ENCODE measurements at places on chromosomes 1 and 21. TPM values are rescaled to one million over a fixed set of nuclear protein-coding genes. Genes with fewer than 3 reads are reported as not detected.

The SMIM34 gene
- not detected for total RNA-seq

The ARTN gene
- total RNA-seq, result 0.75 TPM

The FAM3B gene
- total RNA-seq, result not detected

DNA sequence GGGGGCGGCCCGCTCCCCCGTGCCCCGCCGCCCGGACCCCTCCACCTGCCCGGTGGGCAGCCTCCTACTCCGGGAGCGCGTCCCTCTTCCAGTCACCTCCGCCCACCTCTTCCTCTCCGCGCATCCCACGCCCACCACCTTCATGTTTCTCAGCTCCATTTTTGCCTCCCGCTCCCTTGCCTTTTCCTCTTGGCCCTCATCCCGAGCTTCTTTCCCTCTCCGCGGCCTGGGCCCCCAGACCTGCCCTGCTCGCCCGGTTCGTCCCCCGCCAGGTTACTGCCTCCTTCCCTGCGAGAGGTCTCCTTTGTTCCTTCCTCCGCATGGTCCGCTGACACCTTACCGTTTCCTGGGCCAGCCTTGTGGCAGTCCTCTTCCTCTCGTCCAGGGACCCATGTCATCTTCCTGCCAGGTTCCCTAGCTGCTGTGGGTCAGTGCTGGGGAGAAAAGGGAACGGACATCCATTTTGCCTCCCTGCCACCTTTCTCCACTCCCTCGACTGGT is 563 bp downstream of the QSOX1 start:
- H3K27ac ChIP-seq, result peak overlapping the region; percentile 97
- DNase-seq, result peak; percentile 56
- H3K4me1 ChIP-seq, result no peaks in the 10 kb centered on the region
- H3K36me3 ChIP-seq, result no peaks in the 10 kb centered on the region
- peak overlapping the region; percentile 78 for H3K4me3 ChIP-seq

DNA sequence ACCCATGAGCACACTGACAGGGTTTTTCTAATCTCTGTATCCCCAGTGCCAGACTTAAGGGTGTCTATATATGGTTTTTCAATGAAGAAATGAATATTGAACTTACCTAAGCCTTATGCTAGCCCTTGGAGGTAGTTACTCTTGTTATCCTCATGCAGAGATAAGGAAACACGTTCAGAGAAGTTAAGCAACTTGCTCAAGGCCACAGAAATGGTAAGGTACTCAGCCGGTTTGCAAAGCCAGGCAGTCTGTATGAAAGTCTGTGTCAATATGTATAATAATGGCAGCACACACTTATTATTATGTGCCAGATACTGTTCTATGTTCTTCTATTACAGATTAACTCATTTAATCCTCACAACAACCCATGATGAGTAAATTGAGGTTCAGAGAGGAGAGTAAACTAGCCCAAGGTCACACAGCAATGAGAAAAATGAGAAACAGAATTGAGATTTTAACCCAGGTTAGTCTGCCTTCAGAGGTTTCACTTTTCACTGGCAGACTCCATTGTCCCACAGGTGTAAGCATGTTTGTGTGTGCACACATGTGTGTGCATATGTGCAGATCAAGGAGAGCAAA is 54.6 kb upstream of the CSF3R start:
- no peaks in the 10 kb centered on the region for H3K36me3 ChIP-seq
- no peak for DNase-seq
- no peak overlapping the region for H3K4me3 ChIP-seq
- H3K4me1 ChIP-seq, result no peaks in the 10 kb centered on the region
- H3K27me3 ChIP-seq, result no peaks in the 10 kb centered on the region

- no peak overlapping the region for H3K27ac ChIP-seq
- H3K4me1 ChIP-seq, result peaks cover 41% of the 10 kb centered on the region
- H3K27me3 ChIP-seq, result no peaks in the 10 kb centered on the region
These were observed 3.1 kb downstream of the PRXL2B start for GRCh38 chr1:2589431-2590232.

GRCh38 chr21:35850542-35851103 is 209.7 kb downstream of the SETD4 start:
- H3K27ac ChIP-seq, result peak overlapping the region; percentile 69
- DNase-seq, result no peak
- H3K4me3 ChIP-seq, result no peak overlapping the region
- H3K27me3 ChIP-seq, result no peaks in the 10 kb centered on the region
- H3K36me3 ChIP-seq, result no peaks in the 10 kb centered on the region
- peaks cover 29% of the 10 kb centered on the region for H3K4me1 ChIP-seq

GRCh38 chr1:3219791-3220467 is 150.9 kb downstream of the PRDM16 start:
- no peak for DNase-seq
- no peaks in the 10 kb centered on the region for H3K36me3 ChIP-seq
- no peak overlapping the region for H3K27ac ChIP-seq

- peaks cover 18% of the 10 kb centered on the region for H3K4me1 ChIP-seq
- H3K36me3 ChIP-seq, result no peaks in the 10 kb centered on the region
- H3K27ac ChIP-seq, result no peak overlapping the region
- DNase-seq, result no peak
- no peaks in the 10 kb centered on the region for H3K27me3 ChIP-seq
These were observed 30.6 kb downstream of the ZC3H11B start for GRCh38 chr1:219582296-219582695.

- H3K4me3 ChIP-seq, result no peak overlapping the region
- H3K27me3 ChIP-seq, result no peaks in the 10 kb centered on the region
- H3K36me3 ChIP-seq, result no peaks in the 10 kb centered on the region
- H3K27ac ChIP-seq, result no peak overlapping the region
- H3K4me1 ChIP-seq, result no peaks in the 10 kb centered on the region
These were observed 316.9 kb upstream of the ADGRL4 start for GRCh38 chr1:79323239-79324025.

DNA sequence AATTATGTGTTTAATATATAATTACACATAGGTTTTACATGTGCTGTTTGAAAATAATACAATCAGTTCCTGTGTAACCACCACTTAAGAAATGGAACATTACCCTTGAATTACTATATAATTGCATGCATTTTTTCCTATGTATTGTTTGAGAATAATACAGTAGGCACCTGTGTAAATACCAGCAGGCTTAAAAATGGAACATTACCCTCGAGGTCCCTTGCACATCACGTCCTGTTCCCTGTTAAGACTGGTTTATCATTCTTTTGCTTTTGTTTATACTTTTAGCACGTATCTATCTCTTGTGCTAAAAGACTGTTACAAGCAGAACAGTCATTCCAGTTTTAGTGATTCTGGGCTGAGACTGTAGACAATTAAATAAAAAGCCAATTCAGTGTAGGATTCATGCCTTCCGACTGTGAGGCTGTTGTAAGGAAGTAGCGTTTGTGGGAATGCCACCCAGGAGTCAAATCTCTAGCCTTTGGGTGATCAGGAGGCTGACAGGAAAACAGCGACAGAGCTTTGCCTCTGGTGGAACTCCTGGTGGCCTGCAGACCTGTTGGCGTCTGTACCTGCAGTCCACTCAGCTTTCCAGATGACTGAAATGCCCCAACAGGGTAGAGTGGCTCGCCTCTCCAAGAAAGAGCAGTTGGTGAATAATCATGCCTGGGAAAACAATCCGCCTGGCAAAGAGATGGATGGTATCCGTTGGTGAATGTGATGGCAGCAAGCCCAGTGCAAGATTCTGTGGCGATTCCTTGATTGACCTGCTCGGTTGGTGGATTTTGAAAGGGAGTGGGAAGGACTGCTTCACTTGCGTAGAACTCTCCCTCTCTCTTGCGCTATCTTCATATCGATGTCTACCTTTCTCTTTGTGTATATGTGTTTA is 58.0 kb downstream of the DISC1 start:
- no peak overlapping the region for H3K4me3 ChIP-seq
- no peaks in the 10 kb centered on the region for H3K4me1 ChIP-seq
- no peaks in the 10 kb centered on the region for H3K36me3 ChIP-seq
- no peak overlapping the region for H3K27ac ChIP-seq
- H3K27me3 ChIP-seq, result no peaks in the 10 kb centered on the region

- no peaks in the 10 kb centered on the region for H3K4me1 ChIP-seq
- no peak for DNase-seq
- H3K4me3 ChIP-seq, result peak overlapping the region; percentile 66
- H3K36me3 ChIP-seq, result no peaks in the 10 kb centered on the region
- no peaks in the 10 kb centered on the region for H3K27me3 ChIP-seq
These were observed 165.0 kb downstream of the TRIM33 start for GRCh38 chr1:114345930-114346479.

DNA sequence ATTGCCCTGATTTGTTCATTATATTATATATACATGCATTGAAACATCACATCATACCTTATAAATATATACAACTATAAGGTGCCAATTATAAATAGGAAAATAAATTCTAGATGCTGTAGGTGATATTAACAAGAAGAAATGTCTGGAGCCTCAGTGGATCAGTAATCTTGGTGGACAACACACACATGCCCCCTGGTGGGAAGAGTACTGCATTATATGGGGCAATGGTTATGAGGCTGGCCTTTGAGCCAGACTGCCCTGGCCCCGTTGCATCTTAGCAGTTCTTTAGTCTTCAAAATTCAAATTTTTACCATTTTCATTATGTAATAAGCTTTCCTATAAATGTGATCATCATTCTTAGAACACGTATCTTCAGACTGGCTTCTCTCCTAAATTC is 335.0 kb upstream of the GREM2 start:
- no peak overlapping the region for H3K27ac ChIP-seq
- H3K36me3 ChIP-seq, result no peaks in the 10 kb centered on the region
- no peaks in the 10 kb centered on the region for H3K4me1 ChIP-seq
- no peaks in the 10 kb centered on the region for H3K27me3 ChIP-seq

DNA sequence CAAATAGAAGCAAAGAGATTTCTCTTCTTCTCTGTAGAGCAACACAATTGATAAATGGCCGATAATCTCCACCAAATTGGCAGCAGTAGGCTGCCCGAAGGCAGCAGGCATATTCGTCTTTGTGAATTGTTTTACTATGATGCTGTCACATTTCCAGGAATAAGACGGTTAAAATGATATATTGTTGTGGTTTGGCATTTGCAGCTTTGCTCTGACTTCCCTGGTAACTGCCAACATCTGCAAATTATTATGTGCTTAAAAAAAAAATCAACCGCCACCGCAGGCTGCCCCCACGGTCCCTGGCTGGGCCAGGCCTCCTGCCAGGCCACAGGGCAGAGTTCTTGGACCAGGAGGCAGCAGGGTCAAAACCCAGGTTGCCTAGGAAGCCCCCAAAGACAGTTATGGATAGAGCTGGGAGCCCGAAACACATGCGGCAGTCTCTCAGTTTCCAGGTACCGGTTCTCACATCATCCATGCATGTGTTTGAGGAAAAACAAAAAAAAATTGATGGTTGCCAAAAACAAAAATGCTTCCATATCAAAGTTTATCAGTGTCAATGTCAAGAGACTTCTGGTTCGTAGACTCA is 179.3 kb downstream of the ETS2 start:
- DNase-seq, result no peak
- no peaks in the 10 kb centered on the region for H3K36me3 ChIP-seq
- H3K4me1 ChIP-seq, result no peaks in the 10 kb centered on the region
- H3K27ac ChIP-seq, result peak overlapping the region; percentile 47
- no peaks in the 10 kb centered on the region for H3K27me3 ChIP-seq

DNA sequence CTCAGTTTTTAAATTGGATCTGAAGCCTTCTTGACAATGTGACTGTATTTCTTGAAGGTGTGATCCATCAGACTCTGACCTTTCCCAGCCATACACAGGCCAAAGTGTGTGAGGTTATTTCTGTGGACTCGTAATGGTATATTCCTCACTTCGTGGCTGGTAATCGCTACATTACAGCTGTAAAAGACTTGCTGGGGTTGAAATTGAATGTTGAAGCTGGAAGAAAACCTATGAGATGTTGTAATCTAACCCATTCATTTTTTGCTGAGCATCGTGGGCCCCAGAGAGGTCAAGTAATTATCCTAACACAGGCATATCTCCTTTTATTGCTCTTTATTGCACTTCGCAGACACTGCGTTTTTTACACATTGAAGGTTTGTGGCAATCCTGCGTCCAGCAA is 405.6 kb upstream of the ZP4 start:
- DNase-seq, result no peak
- no peak overlapping the region for H3K27ac ChIP-seq
- no peaks in the 10 kb centered on the region for H3K36me3 ChIP-seq
- no peaks in the 10 kb centered on the region for H3K4me1 ChIP-seq
- no peak overlapping the region for H3K4me3 ChIP-seq

DNA sequence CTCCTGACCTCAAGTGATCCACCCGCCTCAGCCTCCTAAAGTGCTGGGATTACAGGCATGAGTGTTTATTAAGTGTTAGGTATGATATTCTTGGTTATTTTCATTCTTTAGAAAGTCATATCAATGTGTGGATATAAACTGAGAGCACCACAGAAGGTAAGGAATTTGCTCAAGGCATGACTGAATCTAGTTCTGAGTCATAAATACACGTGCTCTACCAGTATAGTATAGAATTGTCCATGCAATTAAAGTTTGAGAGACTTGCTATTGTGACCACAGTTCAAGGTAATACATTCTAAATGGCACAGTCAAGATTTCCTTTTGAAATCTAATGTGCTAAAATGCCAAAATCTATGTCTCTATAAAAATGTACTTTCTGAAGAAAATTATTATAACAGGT is 401.1 kb upstream of the CHRM3 start:
- no peaks in the 10 kb centered on the region for H3K4me1 ChIP-seq
- no peaks in the 10 kb centered on the region for H3K36me3 ChIP-seq
- H3K27me3 ChIP-seq, result no peaks in the 10 kb centered on the region
- no peak overlapping the region for H3K4me3 ChIP-seq
- no peak for DNase-seq
- H3K27ac ChIP-seq, result no peak overlapping the region

DNA sequence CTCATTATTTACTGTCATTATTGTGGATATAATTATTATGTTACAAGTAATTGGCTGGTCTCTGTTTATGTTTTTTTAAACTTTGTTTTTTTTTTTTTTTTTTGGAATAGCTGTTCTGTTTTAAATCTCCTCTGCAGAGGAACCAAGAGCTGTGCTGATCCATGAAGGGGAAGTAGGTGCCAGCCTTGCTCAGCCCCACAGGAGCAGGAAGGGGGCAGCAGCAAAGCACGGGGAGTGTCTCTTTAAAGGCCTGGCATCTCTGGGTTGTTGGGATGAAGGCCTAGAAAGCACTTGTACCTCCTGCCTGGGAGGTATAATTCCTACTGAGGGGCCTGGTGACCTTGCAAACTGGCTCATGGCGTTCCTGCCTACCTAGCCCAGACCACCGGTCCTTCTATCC is 2.5 kb upstream of the GRHL3 start:
- H3K27me3 ChIP-seq, result no peaks in the 10 kb centered on the region
- no peak overlapping the region for H3K4me3 ChIP-seq
- no peak overlapping the region for H3K27ac ChIP-seq
- no peaks in the 10 kb centered on the region for H3K36me3 ChIP-seq
- no peak for DNase-seq
- peaks cover 18% of the 10 kb centered on the region for H3K4me1 ChIP-seq

DNA sequence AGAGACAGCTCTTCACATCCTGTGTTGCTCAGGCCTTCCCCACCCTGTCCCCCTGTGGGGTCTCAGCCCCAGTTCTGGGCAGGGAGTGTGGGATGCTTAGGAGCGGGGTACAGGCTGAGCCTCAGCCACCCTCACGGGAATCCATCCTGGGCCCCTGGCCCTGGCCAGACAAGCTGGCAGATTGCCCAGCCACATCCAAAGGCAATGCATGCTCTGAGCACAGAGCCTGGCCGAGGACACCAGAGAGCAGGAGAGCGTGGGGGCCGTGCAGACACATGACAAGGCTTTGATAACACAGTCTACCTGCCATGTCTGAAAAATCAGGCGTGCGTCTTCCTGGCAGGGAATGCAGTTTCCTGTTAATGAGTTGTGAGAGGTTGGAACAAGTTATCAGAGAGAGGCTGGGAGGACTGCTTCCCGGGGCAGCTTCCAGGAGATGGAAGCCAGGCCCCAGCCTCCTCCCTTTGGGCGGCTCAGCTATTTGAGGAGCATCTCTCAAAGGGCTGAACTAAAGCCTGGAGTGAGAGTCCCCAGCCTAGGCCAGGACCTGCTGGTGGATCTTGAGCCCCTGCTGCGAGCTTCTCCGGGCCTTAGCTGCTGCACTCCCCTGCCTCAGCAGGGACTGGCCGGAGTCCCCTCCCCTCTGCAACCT is 72.2 kb upstream of the SELENON start:
- H3K27ac ChIP-seq, result peak overlapping the region; percentile 46
- H3K4me3 ChIP-seq, result no peak overlapping the region
- H3K36me3 ChIP-seq, result no peaks in the 10 kb centered on the region
- DNase-seq, result peak; percentile 73

Measured in right atrium auricular region (tissue), 2 donors.